ENCODE measurements at places on chromosomes 1 and 21.
A peak's percentile ranks its signal among the peaks of the same experiment; 100 is the strongest.

DNA sequence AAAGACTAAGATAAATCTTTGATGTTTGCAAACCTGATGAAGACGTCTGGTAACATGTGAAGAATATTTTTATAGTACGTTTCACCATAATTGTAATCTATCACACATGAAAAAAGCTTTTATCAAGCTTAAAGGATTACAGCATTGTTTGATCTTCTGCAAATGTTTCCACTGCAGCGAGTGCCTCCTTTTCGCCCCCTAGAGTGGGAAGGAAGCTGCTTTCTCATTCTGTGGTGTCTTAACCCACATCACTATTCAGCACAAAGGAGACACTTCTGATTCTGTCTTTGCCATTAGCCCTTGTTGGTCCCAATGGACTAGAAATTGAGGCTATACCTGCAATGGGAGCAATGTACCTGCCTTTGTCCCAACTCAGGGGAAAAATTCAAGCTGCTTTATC is 46.0 kb upstream of the IL12RB2 start:
- DNase-seq = no peak

DNA sequence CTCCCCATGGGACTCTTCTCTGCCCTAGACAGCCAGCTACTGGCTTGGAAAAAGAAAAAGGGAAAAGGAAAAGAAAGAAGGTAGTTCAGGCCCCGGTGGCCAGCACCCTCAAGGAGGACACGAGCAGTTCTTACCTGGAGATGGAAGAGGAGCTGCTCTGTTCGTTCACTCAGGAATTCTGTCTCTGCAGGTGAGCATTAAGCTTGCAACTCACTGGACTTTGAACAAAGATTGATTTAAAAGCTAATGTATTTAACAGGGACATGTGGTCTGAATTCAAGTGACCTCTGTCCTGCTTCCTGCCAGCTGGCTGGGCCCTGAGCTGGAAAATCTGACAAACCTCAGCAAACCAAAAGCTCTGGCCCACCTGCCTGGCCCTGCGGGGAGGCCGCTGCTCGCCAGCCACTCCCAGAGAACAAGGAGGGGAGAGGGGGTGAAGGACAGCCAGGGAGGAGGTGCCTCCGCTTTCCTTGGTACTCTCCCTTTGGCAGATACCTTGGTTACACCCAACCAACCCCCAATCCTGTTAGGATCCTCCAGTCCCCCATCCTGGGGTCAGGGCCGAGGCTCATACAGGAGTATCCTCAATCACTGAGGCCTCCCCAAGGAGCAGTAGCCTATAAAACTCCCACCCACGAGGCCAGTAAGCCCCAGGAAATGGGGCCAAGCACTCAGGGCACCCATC is at the start of gene PDZK1:
TSS of gene PDZK1 (minus strand) at position 186 of the 685 bp plus-strand sequence. CDS start 19,347 bp downstream, outside the sequence.
- no peak for DNase-seq

GRCh38 chr1:246117066-246117791 is 389.9 kb downstream of the SMYD3 start:
- DNase-seq = peak; percentile 61

- DNase-seq = no peak
Observed at GRCh38 chr1:158067662-158068061, 74.2 kb downstream of the KIRREL1 start.

- no peak for DNase-seq
Observed at GRCh38 chr21:27813750-27814149, 846.9 kb upstream of the ADAMTS5 start.

- DNase-seq = no peak
Observed at GRCh38 chr1:52139817-52140540, 1.9 kb upstream of the ZFYVE9 start.

DNA sequence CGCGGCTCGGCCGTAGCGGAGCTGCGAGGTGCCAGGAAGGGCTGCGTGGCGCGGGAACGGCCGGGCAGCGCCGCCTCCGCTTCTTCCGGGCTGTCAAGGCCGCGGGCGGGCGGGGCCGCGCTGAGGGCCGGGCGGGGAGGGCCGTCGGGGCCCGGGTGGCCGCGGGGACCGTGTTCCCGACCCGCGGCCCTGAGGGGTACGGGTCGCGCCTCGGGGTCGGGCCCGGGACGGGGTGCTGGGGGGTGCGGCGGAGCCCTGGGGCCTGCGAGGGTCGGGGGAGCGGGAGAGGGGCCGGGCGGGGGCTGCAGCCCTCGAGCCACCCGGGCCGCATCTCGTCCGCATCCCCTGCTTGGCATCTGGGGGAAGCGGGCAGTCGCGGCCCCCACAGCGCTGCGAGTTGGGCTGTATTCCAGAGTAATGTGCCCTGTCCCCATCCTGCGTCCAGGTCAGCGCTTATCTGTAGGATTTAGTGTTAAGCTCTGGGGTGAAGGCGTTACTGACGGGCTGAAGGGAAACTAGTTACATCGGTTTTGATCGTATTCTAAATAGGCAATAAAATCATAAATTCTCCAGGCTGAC is 379 bp downstream of the RER1 start:
- DNase-seq = no peak

DNA sequence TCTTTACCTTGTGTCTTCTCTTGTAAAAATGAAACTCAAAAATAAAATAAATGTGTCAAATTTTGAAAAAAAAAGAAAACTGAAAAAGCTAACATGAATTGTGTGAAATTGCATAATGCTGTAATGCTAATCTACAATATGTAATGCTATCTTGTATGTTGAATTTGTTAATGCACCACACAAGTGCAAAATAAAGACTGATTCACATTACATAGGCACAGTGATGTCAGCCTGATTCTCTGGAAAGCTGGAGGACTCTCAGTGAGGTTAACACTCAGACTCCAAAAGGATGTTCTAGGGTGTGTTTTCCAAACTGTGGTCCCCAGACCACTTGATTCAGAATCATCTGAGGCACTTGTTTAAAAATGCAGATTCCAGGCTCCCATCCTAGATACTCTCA is 25.6 kb downstream of the SYT11 start:
- DNase-seq = no peak

- DNase-seq = no peak
Observed at GRCh38 chr1:162169031-162169790, 99.7 kb downstream of the NOS1AP start.

GRCh38 chr1:10868599-10868965 is 72.1 kb upstream of the CASZ1 start:
- DNase-seq = no peak

DNA sequence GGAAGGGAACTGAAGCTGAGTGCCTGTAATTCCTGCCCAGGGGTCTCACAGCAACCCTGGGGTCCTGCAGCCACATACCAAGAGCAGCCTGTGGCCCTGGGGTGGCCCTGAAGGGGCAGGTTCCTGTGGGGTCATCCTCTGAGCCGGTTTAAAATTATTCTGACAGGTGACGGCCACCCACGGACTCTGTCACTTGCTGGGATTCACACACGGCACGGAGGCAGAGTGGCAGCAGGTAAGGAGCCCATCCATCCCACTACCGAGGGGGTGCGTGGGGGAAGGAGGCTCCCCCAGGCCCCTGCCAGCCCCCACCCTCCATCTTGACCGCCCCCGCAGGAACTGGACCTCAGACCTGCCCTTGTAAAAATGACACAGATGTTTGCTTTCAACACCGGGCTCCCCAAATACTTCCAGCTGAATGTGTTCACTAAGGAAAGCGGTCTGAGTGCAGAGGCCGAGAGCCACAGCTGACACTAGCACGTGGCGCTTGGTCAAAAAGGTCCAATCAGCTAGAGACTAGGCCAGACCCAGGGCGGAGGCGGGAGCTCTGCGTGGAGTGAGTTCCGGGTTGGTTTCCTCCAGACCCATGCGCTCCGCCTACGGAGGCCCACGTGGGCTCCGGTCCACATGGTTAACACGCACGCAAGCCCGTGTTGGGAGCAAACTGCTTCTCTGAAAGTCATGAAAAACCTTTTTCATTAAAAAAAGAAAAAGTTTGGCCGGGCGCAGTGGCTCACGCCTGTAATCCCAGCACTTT is 10.0 kb downstream of the YBEY start:
- no peak for DNase-seq

DNA sequence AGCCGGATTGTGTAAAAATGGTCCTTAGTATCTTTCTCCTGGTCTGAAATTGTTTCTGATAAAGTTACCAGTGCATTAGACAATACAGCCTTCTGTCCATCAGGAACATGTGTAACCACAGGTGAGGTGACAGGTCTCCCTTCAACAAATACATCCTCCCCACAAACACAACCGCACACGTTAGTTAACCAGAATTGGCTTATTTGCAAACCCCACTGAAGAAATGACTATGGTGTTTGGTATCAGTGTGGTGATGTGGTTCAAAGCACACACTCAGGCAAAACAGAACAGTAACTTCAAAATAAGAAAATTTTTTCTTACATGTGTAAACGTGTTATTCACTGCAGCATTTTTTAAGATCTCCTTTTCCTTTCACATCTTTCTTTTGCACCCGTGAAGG is 517.2 kb upstream of the NR5A2 start:
- DNase-seq = no peak

- no peak for DNase-seq
Observed at GRCh38 chr1:170732252-170732588, 68.3 kb downstream of the PRRX1 start.

- DNase-seq = no peak
Observed at GRCh38 chr1:156667610-156667967, 9.6 kb downstream of the NES start.

GRCh38 chr1:2030076-2030871 is 11.1 kb downstream of the GABRD start:
- no peak for DNase-seq

- no peak for DNase-seq
Observed at GRCh38 chr21:25313829-25314228, 293.5 kb downstream of the MRPL39 start.

- no peak for DNase-seq
Observed at GRCh38 chr1:214492401-214493075, 58.9 kb downstream of the PTPN14 start.

DNA sequence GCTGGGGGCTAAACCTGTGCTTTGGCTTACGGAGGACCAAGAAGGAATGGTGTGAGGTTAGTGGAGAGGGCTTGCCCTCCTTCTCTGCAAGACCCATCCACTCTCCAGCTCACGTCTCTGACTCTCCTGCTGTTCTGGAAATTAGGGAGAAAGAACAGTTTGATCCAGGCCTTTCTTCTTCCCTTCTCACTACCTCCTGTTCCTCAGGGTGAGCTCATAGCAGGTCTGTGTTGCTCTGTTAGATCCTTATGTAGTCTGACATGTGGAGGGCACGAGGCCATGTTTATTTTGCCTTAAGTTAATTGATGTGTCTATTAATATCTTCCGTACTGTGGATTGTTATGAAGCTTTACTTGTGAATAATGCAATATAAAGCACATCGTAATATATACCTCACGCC is 315.0 kb downstream of the GRIK1 start:
- DNase-seq = no peak

GRCh38 chr21:37000381-37000780 is 6.1 kb upstream of the RIPPLY3 start:
- DNase-seq = no peak

DNA sequence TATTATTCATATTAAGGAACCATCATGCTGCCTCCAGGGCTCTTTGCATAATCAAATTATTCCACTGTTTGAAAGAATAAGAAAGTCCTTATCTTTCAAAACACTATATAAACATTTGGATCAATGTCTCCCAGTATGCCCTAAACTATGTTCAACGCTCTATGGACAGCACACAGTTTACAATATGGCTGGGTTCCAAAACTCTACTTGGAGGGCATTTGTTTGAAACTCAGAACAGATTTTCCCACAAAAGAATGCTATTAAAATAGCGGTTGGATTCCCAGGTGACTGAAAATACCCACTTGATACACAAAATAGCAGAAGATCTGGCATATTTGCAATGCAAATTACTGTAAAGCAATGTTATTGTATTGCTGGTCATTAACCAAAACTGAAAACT is 3.2 kb downstream of the HAO2 start:
- no peak for DNase-seq

GRCh38 chr21:31837618-31838390 is 35.0 kb upstream of the HUNK start:
- no peak for DNase-seq

DNA sequence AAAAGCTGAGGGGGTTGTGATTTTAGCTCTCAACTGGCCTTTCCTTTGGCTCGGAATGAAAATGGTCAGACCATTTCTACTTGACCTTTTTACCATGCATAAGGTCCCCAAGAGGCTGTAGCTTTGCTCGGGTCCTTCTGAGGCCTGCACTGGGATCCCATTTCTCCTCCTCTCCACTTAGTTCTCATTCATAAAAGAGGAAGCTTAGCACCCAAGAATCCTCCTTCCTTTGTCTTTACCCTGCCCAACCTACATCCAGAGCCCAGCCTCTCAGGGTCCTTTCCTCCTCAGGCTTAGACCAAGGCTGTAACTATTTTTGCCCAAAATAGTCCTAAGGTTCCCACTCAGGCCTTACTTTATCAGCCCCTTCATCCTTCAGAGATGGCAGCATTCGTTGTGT is 6.0 kb upstream of the SLC27A3 start:
- DNase-seq = no peak

DNA sequence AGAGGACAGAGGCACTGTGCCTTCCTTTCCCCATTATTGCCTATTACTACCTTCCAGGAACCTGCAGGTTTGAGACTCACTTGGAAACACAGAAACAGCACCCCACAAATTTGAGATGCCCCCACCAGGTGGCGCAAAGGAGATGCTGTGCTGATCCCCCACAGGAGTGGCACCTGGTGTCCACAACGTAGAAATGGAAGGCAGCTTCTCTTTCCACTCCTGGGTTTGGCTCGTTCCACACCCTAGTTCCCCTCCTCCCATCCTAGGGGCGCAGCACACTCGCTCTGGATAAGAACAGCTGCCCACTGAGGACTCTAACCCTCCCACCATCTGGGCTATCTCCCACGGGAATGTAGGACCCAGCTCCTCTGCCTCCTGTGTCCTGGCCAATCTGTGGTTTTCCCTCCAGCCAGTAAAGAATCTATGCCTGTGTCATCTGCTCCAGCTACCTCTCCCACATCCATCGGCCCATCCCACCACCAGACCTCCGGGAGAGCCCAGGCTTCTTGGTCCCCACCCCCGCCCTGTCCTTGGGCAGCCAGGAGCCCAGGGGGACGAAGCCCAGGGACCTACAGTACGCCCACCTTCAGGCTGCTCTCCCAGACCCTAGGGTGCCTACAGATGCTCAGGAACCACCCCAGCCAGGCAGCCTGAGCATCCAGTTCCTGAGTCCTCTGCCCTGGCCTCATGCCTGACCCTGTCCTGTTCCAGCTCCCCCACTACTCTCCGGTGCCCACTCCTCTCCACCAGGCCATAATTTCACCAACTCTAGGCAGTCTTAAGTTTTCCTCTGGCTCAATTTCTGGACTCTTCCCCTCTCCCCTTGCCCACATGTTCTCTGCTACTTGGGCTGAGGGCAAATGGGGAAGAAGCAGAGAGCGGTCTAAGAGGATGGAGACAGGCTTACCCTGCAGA is 549 bp downstream of the THBS3 start:
- no peak for DNase-seq

GRCh38 chr1:30596891-30597290 is 126.5 kb downstream of the MATN1 start:
- DNase-seq = no peak

GRCh38 chr1:32639489-32640075 is 10.8 kb downstream of the ZBTB8OS start:
- DNase-seq = no peak

Data from LNCaP clone FGC (cell line).